ENCODE measurements at places on chromosomes 6 and 20.

DNA sequence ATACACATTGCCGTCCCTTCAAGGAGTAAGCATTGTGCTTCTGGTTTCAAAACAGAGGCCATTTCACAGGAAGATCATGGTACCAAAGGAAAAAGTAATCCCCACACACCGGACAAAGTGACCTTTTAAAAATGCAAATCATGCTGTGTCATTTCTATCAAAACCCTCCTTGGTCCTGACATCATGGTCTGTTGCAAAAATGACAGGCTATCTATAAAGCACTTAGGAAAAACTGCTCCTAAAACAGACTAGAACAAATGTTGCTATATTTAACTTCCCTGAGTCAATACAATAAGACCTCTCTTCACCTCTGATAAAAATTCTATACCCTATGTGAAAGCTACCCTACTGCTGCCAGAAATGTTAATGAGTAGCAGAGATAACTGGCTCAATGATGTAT is 353.6 kb upstream of the RUNX2 start:
- DNase-seq, result no peak

GRCh38 chr20:48171626-48172356 is 386.5 kb upstream of the SULF2 start:
- DNase-seq, result no peak

- no peak for DNase-seq
Measured at GRCh38 chr6:148118244-148118643, 224.4 kb upstream of the SASH1 start.

GRCh38 chr6:13272131-13273046 is 55.9 kb downstream of the TBC1D7 start:
- no peak for DNase-seq

GRCh38 chr20:4476903-4477500 is 244.7 kb upstream of the PRND start:
- DNase-seq, result no peak

DNA sequence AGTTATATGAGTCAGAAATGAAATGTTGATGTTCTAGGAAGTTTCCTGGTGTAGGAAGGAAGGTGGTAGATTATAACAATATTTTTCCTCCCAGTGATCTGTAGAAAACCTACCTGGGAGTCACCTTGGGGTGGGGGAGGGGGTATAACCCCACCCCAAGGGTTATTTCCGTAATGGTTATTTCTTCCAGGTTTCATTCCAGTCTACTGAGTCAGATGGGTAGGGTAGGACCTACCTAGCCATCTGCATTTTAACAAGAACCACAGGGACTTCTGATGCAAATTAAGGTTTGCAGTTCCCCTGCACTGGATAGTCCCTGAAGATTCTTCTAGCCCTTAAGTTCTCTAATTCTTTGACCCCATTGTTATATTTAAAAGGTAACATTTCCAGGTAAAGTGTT is 88.9 kb downstream of the ARMC2 start:
- no peak for DNase-seq

- DNase-seq, result no peak
Measured at GRCh38 chr6:5923840-5924239, 82.9 kb downstream of the NRN1 start.

DNA sequence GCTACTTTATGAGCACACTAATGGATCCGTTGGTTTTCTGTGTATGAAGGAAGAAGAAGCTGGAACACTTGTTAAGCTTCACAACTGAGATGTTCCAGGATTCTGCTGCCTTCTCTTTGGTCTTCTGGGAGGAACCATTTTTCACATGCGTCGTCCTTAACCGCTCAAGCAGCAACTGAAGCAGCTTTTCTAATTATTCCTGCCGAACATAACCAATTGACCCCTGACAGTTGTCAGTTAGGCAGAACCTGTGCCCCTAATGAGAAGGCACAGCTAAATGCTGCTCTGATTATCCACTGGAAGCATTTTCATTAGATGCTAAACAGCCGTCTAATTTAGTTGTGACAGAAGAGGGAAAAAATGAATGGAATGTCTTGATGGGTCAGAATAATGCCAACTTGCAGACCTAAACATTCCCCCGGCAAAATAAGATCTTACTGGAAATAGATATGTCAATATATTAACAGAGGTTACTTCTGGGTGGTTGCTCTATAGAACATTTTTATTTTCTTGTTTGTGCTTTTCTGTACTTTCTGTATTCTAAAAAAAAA is 85.0 kb upstream of the SMLR1 start:
- peak; percentile 8 for DNase-seq

- no peak for DNase-seq
Measured at GRCh38 chr6:152048921-152049320, 241.4 kb downstream of the ESR1 start.

GRCh38 chr6:150372051-150372450 is 3.2 kb downstream of the IYD start:
- no peak for DNase-seq

DNA sequence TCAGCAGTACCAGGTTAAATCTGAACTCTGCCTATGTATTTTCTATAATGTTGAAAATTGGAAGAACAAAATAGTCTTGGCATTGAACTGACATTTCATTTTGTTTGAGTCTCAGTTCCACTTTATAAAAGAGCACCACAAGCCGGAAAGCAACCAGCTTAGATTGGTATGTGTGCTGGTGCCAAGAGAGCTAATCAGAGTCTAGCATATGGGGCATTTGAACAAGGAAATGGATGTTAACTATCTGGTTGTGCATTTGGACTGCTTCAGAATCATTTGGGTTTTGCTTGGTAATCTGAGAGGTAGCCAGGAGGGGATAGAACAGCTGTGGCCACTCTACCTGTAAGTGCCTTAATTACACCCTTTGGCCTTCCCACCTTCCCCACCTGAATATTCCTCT is 184.8 kb downstream of the GRIK2 start:
- no peak for DNase-seq

DNA sequence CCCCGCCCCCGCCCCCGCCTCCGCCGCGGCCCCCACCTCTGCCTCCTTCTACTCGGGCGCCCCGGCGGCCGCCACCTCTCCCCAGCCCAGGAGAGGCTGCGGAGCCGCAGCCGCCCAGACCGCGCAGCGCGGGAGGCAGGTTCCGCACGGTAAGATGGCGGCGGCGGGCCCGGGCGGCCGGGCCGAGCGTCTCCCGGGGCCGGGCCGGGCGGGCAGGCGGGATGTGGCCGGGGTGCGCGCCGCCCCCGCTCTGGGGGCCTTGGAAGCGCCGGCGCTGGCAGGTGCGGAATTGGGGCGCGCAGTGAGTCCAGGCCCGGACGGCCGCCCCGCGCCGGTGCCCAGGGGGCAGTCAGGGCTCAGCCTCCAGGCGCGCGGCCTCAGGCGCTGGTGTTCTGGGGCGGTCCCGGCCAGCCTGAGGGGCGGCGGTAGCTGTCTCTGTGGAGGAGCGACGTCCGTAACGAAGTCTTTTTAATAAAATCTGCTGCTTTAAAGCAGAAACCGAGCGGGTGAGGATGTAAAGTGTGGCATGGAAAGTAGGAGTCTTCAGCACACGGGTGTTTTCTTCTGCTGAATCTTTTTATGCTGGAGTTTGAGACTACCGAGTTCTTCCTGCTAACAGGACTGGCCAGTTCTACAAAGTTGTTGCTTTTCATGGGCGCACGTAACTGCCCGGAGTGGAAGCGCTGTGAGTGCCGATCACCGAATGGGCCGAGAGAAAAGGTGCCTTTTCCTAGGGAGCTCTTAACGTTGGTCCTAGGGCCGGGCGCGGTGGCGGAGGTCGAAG is at the start of gene GID8:
Gene GID8, plus strand, starts transcription at position 43 of the 784 bp plus-strand sequence. CDS start 3,356 bp downstream, outside the sequence.
- no peak for DNase-seq

DNA sequence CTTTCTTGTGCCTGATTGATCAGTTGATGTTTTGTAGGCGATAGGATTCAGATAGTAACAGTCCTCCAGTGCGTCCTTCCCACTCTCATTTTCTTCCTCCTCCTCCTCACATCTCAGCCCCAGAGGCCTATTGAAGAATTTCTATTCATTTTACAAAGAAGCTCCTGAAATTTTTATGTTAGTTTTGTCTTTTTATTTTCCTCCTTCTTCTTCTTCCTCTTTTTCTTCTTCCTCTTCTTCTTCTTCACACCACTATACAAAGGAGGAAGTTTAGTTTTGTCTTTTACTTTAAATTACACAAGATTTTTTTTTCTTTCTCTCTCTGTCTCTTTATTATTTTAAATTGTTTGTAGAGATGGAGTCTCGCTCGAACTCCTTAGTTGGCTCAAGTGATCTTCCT is 19.1 kb downstream of the BTN2A1 start:
- DNase-seq, result no peak

DNA sequence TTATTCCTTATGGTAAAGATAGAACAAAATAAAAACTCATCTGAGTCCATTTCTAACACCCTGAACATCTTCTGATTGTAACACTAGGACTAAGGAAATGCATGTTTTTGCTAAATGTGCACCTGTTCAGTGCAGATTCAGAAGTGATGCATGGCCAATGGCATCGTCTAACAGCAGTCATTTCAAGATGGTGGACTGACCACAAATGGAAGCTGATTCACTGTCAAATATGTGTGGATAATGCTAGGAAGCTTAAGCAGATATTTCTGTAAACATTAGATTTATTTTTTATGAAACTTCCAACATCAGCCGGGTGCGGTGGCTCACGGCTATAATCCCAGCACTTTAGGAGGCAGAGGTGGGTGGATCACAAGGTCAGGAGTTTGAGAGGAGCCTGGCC is 394.8 kb downstream of the SAMD5 start:
- DNase-seq, result no peak

GRCh38 chr6:111517965-111518364 is 34.9 kb upstream of the REV3L start:
- DNase-seq, result no peak

DNA sequence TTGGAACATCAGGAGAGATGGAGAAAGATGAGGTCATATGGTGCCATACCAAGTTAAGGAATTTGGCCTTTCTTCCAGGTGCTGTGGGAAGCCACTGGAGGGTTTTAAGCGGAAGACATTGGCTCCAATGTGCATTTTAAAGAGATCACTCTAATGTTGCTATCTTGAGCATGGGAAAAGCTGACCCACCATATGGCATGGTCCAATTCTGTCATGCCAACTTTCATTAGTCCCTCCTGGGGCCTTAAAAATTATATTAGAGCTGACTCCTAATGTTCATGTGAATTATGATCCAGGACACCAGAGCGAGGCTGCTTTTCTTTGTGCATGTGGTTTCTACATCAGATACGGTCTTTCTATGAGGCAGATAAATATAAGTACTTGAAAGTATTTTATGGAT is 335.0 kb upstream of the TSHZ2 start:
- DNase-seq, result no peak

- no peak for DNase-seq
Measured at GRCh38 chr6:31901415-31901952, 402 bp downstream of the ZBTB12 start.

- no peak for DNase-seq
Measured at GRCh38 chr6:45812922-45813321, 202.7 kb downstream of the CLIC5 start.

DNA sequence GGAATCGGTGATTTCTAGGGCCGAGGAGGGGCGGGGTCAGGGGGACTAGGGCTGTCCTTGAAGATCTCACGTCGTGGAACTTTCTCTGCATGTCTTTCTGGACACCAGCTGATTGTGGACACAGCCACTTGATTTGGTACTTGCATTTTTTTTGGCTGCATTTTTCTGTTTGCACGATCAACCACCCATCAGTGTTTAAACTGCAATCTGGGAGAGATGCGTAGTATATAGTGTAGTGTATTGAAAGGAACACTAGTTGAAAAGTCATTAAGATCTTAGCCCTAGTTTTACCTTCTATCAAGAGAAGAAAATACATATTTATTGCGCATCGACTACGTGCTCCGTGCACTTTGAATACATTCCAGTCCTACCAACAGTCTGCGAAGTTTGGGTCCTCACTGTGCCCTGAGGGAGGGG is 657 bp downstream of the NT5DC1 start:
- DNase-seq, result no peak

DNA sequence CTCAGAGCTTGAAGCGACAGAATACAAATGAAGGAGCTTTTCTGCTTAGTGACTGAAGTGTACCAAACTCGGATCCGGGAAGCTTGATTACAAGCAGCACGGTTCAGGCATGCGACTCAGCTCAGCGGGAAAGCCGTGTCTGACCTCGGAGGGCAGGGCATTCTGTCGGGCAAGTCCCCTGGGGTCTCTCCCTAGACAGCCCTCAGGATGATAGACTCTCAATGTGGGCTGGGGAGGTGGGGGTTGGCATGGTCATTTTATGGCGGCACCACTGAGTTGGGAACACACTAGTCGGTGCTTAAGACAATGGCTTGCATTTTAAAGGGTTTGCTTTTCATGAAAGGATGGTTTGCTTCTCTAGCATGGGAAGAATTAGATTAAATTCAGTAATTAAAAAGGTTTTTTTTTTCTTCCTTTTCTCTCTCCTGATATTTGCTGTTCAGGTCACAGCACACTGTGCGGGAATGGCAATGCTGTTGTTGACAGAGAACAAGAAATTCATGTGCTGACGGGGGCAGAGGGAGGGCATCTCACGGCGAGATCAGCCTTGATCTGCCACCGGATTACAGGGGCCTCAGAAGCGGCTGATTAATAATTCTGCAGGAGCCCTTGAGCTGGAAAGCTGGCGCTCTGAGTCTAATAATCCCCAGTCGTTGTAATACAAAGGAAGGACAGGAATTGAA is 80.7 kb upstream of the TRAF3IP2 start:
- DNase-seq, result no peak

DNA sequence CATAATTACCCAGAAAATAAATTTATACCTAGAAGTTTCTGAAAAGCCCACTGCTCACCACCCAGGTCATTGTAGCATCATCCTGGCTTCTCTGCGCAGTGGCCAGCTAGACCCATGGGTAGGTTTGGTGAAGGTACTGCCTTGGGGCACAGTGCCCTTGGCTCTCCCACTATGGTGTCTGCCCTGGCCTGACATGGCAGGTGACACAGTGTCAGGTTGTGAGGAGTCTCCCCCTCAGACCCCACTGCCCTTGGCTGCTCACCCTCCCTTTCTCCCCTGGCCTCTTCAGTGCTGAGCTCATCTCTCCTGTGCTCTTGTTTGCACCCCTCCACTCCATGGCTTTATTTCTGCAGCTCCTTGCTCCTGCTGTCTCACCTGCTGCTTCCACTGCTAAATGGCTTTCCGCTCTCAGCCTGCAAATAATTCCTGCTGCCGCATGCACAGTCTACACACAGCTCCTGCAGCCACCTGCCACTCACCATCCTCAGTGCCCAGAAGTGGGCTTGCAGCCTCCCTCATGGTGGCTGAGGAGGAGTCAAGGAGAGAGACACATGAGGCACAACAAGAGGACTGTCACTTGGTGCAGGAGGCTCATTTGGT is 313.4 kb upstream of the MOCS1 start:
- no peak for DNase-seq

DNA sequence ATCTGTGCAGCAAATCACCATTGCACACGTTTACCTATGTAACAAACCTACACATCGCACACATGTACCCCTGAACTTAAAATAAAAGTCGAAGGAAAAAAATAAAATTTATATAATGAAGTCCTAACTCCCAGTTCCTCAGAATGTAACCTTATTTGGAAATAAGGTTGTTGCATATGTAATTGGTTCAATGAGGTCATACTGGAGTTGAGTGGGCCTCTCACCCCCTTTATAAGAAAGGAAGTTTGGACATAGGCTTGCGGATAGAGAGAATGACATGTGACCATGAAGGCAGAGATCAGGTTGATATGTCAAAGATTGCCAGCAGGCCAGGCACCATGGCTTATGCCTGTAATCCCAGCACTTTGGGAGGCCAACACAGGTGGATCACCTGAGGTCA is 16.1 kb upstream of the ZBTB22 start:
- DNase-seq, result no peak

- no peak for DNase-seq
Measured at GRCh38 chr6:43714311-43715055, 26.9 kb upstream of the MRPS18A start.

Data from non-pigmented ciliary epithelial cell (primary cell).